ENCODE measurements at places on chromosomes 12 and 14.

GRCh38 chr12:90836689-90837088, 118.3 kb downstream of the CCER1 start:
- DNase-seq, result no peak

DNA sequence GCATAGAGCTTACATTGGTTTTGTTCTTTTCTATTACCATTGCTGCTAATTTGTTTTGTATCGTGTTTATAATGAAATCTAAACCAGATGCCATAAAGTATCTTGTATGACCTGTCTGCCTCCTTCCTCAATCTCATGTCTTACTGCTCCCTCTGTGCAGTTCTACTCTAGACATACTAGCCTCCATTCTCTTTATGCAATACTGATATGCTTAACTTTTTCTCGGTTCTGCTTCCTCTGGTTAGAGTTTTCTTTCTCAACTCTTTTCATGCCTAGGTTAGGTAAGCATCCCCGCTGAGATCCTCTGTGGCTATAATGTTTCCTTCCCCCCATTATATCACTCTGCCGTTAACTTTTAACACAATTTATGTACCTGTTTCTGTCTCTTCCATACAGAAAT, 852.3 kb downstream of the TRHDE start:
- no peak for DNase-seq

DNA sequence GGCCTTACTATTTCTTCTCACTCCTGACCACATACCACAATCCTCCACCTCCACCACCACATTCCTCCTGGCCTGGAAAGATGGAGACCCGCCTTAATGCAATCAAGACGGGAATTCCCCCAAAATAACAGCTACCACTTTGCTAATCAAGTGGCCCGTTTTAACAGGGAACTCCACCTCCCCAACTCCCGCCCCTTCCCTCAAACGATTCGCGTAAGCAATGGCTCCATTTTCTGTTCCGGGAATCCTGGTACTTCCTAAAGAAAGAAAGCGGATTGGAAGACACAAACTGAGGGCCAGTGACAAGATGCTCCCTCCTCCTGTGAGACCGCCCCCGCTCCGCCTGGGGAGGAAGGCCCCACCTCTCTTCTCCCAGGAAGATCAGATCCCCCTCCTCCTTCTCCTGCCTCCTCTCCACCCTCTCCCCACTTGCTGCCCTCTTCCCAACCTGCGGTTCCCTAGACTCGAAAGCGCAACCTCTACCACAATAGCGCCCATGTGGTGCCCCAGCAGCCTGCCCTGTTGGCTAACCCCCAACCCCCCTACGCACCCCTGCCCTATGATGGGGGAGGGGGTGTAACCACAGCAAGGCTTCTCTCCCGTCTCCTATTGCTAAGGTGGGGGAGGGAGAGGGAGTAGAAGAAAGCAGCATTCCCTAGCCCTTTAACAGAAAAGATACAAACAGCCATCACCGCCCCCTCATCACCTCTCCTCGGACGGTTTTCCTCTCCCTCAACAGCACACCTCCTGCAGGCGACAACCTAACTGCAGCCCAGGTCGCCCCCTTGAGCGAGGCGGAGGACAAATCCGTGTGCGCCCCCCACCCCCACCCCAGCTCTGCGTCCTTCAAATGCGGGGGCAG, 777 bp downstream of the ARF3 start:
- DNase-seq, result no peak

GRCh38 chr12:109880043-109880931, at the start of gene GLTP:
Gene GLTP (minus strand): TSS chr12:109880541. CDS start chr12:109880374, 167 bp downstream.
- DNase-seq, result peak; percentile 90

GRCh38 chr12:95509300-95509699, 35.3 kb downstream of the METAP2 start:
- no peak for DNase-seq

- DNase-seq, result no peak
Observed at GRCh38 chr14:71590131-71590530, 342.1 kb upstream of the RGS6 start.

- DNase-seq, result no peak
Observed at GRCh38 chr12:65155784-65156183, 13.6 kb upstream of the LEMD3 start.

GRCh38 chr12:29957835-29958234, 174.1 kb upstream of the TMTC1 start:
- no peak for DNase-seq

Data from CD4-positive, alpha-beta T cell treated with Interleukin-15 for 4 hours (primary cell).